ENCODE measurements at places on chromosomes 2 and 18.

DNA sequence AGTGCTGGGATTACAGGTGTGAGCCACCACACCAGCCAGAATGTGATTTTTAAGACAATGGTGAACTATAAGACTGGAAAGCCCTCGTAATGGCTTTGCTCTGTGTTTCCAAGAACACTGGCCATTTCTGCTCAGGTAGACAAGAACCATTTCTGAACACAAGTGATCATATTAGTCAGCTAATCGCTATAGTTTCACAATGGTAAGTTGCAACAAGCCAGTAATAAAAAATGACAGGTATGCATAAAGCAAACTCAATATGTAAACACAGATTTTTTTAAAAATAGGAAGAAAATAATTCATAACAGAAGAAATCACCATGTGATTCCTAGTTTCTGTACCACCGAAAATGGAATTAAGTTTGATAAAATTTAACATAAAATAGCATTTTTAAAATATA, 166.5 kb downstream of the THADA start:
- no peak for DNase-seq

DNA sequence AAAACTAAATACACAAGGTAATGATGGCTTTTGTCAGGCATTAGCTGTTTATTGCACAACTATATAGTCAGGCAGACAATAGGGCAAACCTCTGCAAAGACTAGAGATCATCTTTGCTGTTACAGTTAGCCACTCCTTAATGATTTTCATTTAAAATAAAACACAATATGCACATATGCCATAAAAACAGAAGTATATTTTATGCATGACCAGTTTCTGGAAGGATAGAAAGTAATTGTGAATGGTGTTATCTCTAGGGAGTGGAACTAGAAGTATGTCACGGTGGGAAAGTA, 102.0 kb downstream of the CHN1 start:
- no peak for DNase-seq

- no peak for DNase-seq
These were observed 106.3 kb upstream of the SEC11C start for GRCh38 chr18:59033359-59033758.

DNA sequence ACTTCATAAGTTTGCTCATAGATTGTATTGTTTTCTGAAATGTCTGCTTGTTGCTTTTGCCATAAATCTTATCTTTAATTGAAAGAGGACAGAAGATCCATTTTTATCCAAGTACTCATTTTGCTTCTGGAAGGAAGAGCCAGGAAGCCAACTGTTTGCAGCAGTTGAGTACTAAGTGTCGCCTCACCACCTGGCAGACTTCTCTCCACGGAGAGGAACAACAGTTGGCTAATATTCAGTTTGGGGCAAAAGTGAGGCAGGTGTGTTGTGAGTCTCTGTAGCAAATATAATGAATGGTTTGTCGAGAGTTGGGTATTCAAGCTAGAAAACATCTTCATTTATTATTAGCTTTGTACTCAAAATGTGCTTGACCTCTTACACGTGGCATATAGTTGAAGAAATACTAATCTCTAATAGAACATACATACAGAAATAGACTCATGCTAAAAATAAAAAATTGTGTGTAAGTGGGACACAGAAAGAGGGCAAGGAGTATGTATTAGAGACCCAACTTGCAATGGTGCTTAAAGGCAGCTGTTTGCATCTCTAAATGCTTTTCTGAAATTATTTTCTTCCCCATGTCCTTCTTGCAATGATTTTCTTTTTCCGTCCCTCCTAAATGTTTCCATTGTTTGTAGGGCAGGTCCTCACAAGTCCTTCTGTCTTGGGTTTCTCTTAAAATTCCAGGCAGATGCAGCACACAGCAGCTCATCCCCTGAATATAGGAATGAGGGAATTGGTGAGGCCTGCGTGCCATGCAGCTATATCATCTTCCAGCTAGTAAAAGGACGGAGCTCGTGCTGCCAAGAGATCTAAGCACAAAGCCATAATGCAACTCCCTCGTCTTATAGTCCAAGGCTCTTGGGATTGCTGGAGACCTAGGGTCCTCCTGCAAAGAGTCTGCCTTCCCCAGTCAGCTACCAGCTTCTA, 44.8 kb upstream of the MAP3K20 start:
- DNase-seq = no peak

GRCh38 chr2:60119778-60120177, 433.7 kb downstream of the BCL11A start:
- no peak for DNase-seq

DNA sequence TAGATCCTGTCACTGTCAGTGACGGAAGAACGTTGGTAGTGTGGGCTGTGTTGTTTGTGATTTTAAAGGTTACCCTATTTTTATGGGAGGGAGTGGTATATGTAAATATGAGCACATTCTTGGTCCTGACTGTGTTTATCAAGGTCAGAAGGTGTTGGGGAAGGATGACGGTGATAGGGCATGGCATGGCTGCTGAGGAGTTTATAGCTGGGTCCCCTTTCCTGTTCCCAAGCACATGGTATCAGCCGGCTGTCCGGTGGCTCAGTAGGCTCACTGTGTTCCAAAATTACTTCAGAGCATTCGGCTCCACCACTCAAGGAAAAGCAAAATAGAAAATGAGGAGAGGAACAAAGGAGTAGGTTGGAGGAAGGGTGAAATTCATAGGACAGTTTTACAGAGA, 28.6 kb downstream of the IRS1 start:
- no peak for DNase-seq

- no peak for DNase-seq
These were observed 58.8 kb downstream of the RNF144A start for GRCh38 chr2:6975988-6976387.

DNA sequence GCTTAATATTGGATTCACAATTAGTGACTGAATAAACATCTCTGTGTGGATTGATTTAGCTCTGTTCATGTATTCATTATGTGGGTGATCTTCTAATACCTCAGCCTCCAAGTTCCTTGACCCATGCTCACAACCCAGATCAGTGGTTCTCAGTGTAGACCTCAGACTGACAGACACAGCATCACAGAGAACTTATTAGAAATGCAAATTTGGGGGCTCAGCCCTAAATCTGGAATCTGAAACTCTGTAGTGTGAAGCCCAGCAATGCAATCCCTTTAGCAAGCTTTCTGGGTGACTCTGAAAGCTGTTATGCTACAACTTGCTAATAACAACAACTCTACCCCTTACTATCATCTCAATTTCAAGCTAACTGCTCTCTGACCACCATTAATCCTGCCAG, 273.1 kb upstream of the FANCL start:
- no peak for DNase-seq

- no peak for DNase-seq
These were observed 20.3 kb downstream of the PLEK start for GRCh38 chr2:68385220-68385906.

DNA sequence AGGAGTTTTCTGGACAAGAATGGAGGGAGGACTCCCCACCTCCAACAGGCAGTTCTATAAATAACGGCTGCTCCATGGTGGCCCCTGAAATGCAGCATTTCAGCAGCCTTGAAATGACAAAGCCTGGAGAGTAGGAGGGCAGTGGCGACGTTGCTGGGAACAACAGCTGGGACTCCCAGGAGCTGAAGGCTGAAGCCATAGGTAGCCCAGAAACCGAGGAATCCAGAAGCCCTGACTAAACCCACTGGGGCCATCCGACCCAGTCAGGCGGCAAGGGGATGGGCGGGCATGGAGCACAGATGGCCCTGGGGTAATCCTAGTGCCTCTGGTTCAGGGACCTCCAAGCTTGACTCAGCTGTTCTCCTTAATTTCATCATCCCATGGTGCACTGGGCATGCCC, 9.0 kb downstream of the PRKAG3 start:
- no peak for DNase-seq

DNA sequence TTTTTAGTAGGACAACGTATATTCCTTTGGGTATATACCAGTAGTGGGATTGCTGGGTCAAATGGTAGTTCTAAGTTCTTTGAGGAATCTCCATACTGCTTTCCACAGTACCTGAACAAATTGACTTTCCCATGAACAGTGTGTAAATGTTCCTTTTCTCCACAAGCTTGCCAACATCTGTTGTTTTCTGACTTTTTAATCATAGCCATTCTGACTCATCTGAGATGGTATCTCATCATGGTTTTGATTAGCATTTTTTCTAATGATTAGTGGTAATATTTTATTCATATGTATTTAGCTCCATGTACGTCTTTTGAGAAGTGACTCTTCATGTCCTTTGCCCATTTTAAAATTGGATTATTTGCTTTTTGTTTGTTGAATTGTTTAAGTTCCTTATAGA, 58.4 kb upstream of the CERS6 start:
- no peak for DNase-seq

DNA sequence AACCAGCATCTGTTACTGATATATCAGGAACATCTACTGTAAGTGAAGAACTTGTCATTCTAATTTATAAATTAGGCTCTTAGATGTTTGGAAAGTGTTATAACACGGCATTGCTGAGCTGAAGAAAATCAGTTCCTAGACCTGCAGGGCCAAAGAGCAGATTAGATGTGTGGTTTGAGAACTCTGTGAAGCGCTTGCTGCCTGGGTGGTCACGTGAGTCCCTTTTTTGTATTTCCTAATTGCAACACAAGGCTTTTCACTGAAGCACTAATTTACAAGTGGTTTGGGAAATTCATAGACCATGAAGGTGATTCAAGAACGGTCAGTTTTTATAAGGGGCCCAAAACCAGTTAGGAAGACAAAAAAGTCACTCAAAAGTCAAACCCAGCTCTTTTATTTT, 106.9 kb upstream of the SP3 start:
- no peak for DNase-seq

GRCh38 chr18:13070460-13070859, 79.3 kb downstream of the CEP192 start:
- no peak for DNase-seq

DNA sequence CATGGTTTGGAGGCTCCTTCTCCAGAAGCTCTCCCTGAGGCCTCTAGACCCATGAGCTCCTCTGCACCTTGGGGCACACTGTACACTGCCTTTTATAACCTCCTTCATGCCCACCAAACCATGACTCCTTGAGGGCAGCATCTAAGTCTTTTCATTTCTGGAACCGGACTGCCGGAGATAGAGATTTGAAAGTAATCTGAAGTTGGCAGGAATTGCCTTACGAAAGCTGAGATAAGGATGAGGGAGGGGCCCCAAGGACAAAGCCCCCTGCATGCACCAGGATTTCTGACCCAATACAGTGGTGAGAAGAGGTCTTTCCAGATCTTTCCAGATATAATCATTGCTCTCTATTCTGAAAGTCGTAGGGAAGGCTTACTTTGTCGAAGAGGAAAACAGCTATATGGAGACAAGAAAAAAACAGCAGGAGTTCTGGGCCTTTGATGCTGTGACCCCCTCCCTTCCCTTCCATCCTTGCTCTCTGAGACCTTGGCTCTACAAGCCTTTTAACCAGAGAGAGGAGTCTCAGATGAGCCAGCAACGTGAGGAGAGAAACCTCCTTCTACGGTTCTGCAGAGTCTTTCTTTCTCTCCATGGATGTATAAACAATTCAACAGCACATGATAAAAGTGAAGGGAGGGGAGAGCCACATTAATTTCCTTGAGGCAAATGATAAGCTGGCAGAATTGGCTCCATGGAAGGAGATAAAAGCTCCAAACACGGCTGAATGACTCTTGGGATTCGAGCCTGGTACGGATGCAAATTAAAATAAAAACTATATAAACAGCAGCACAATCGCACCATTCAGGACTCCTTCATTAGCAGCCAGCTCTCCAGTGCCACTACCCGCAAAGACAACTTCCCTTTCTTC, 88.0 kb upstream of the RTN4 start:
- no peak for DNase-seq

GRCh38 chr2:153386481-153386897, 92.1 kb downstream of the RPRM start:
- no peak for DNase-seq

DNA sequence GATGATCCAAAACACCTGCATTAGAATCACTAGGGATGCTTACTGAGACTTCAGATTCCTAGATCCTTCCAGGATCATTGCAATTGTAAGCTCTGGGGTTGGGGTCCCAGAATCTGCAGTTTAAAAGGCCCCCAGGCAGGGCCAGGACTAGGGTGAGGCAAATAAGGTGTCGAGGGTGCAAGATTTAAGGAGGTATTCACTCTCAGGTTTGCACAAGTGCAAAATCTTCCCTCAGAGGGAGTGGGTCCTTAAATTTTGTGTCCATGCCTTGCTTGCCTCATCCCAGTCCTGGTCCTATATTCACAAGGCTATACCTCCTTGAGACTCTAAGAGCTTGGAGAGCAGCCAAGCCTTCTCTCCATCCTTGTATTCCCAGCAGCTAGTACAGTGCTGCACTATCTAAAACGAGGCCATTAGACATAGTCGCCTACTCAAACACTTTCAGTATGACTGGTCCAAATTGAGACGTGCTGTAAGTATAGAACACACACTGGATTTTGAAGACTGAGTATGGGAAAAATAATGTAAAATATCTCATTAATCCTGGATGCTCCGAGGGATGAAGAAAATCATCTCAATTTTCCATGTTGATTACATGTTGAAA, 31.6 kb upstream of the MREG start:
- DNase-seq = no peak

GRCh38 chr18:8571399-8571798, 37.8 kb upstream of the RAB12 start:
- DNase-seq = no peak
